Osteocyte (in vitro differentiated cells): ENCODE measurements at places on chromosomes 5 and 9. TPM values are rescaled to one million over a fixed set of nuclear protein-coding genes. Genes with fewer than 3 reads are reported as not detected.

DNA sequence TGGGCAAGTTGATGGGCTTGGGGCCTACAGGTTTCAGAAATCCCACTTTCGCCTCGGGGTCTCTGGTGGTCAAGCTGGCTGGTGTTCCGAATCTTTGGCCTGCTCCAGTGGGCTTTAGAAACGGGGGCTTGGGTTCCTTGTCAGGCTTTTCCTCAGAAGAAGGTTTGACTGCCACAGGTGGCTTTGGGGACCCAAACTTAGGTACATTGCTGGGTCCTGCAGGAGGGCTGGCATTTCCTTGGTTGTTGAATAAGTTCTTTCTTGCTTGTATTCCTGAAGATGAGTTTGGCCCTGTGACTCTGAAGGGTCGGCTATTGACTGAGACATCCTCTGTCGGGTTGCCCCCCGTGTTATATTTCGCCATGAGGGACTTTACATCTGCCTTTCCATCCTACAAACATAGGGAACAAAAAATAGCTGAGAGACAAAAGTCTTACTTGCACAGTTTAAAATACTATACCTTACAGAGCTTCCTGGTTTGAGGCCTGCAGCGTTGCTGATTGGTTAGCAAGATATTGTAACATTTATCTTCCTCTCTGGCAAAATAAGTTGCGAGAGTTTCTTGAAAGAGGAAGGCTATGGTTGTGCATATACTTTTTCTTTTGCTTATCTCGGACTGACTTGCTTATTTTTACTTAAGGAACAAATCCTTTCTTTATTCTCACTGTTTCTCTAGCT is 16.6 kb downstream of the FYB1 start:
- DNase-seq = no peak

DNA sequence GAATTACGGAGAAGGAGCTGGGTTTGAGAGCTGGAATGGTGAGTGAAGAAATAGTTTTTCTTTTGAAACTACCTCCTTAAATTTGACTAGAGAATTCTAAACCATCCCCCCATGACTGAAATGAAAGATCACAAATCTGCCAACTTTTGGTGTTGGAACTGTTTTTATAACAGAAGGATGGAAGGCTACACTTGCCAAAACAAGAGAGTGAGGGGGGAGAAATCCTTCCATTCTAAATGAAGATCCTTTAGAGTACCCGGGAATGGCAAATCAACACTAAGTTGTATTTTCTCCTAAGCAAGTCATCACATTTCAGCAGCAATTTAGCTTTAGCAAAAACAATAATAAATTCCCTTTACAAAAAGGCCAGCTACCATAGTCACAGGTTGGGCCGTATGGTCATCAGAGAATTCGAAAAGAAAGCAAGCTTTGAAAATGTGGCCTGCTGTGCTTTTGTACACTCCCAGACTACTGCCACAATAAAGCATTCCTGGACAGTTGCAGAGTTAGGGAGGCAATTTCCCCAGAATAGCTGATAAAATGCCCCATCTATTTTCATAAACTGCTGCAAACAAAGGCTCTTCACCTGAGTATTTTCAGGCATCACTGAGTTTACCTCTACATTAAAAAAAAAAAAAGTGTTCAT is 25.0 kb upstream of the FREM1 start:
- no peak for DNase-seq

GRCh38 chr5:56757077-56757476 is 58.3 kb upstream of the MAP3K1 start:
- DNase-seq = no peak

- DNase-seq = no peak
Measured at GRCh38 chr5:7894860-7895259, 25.9 kb downstream of the MTRR start.

GRCh38 chr5:113382731-113383130 is 52.1 kb downstream of the TSSK1B start:
- no peak for DNase-seq

- DNase-seq = no peak
Measured at GRCh38 chr5:21723500-21723899, 1129.6 kb downstream of the CDH12 start.

DNA sequence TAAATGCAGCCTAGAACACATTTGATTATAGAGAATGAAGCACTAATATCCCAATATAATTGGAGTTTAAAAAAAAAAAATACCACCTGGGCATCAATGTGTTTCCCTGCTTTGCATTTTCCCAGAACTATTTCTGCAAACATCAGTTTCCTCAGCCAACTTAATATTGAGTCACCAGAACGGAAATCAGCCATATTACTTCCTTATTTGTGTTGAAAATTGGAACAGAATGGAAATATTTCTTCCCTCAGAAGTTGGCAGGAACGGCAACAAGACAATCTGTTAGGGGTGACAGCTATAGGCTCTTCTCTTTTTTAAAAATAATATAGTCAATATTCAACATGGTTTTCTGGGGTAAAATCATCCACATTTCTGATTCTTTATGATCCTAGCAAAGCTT is 4.0 kb downstream of the MFAP3 start:
- no peak for DNase-seq

DNA sequence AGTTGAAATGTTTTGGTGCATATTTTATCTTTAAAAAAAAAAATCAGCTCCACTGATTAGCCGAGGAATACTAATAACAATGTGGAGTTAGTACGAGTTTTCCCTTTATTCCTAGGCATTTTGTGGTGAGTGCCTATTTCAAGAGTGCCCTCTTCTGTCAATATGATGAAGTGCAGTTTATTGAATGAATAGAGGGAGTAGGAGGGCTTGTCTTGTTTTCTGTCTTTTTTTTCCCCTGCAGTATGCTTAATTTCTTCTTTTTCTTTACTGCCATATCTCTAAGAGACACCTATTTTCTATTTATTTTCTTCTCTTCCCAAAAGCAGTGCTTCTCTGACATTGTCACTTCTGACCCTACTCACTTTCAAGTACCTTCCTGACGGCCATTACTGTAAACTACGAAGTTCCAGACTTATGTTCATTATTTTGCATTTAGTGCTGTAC is 169.6 kb upstream of the PITX1 start:
- DNase-seq = no peak

DNA sequence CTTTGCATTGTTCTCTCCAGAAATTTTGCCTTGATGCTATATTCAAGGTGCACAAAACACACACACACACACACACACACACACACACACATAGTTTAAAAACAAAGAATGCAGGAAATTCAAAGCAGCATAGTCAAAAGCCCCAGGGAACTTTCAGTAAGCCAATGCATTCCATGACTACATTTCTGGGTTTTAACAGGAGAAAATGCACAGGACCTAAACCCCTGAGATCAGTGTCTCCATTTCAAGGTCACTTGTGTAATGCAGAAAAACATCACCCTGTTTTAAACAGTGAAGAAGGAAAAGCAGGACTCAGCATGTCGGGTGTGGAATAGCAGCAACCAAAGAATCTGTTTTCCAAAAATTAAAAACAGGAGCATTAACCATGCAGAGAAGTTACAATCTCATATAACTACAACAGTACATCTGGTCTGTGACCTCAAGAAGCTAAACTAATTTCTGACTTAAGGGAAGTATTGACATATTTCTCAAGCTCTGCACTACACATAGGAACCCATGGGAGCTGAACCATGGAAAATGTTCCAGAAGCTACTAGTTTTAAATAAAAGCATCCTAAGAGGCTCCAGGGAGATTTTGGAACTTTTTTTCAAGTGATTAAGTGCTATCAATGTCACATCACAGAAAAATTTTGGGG is 296.7 kb downstream of the HINT1 start:
- DNase-seq = no peak

DNA sequence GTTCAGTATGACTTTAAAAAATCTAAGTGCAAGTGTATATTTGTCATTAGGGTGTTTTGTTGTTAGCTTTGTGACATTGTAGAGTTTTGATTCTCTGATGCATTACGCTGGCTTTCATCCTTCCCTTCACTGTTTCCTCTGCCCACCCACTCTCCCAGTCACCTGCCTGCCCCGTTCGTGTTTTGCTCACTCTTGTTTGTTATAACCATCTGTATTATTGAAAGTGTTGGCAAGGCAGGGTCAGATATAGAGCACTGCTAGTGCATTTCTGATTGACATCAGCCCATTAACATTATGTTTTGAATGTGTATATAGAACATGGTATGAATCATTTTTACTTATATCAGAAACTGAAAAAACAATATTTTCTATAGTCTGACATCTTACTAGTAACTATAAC is 27.3 kb downstream of the SCGB3A1 start:
- no peak for DNase-seq

DNA sequence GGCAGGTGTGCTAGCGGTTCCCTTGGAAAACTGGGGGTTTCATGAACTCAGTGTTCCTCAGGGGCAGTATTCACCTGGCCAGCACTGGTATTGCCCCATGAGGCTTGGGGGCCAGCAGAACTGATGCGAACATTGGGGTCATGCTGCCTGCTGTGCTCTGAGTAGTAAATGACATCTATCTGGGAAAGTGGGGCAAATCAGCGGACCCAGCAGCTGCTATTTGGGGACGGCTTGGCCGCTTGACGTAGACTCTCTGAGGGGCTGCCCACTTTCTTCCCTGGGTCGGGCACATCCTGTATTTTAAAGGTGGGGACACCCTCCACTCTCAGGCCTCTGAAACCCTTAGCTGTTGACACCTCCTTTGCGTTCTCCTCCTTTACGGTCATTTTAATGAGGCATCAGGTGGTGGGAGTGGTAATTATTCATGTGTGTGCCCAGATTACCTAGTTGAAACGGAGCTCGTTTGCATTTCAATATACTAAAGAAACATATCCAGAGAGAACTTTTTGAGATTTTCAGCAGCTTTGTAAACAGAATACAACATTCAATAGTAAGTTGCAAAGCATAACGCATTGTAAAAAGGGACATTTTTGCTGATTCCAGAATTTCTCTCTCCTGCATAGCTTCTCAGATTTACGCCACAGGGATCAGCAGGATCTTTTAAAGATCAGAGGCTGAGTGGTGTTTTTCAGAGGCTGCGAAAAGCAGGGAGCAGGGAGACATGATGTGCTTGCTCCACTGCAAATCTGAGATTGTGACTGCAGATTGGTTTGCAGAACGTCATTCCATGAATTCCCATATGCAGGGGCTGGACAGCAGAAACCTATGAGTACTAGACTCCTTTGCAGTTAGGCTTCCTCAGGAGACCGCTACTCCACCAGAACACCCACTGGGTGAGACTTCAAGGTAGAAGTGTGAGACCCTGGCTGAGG is 56.8 kb upstream of the ZFR start:
- DNase-seq = no peak

- DNase-seq = no peak
Measured at GRCh38 chr5:5419291-5420210, 2.9 kb upstream of the ICE1 start.

- no peak for DNase-seq
Measured at GRCh38 chr5:112799661-112800060, 61.4 kb upstream of the SRP19 start.

- DNase-seq = no peak
Measured at GRCh38 chr9:126586236-126586635, 27.5 kb upstream of the LMX1B start.

DNA sequence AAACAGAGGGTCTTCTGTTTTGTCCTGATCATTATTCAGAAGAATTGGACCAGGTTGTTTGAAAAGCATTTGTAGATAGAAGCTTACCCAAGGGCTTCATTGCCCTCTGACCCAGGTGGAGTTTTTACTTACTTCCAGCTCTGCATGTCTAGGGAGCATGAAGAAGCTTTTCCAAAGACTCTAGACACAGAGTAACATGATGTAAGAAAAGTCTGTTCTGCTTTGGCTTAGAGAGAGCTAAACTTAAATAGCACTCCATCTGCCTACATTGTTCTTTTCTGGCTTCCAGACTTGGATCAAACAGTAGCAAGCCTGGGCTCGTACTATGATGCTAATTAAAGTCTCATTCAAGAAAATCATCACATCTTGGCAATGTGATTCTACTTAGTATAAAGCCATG is 112.1 kb downstream of the SNCAIP start:
- DNase-seq = no peak

DNA sequence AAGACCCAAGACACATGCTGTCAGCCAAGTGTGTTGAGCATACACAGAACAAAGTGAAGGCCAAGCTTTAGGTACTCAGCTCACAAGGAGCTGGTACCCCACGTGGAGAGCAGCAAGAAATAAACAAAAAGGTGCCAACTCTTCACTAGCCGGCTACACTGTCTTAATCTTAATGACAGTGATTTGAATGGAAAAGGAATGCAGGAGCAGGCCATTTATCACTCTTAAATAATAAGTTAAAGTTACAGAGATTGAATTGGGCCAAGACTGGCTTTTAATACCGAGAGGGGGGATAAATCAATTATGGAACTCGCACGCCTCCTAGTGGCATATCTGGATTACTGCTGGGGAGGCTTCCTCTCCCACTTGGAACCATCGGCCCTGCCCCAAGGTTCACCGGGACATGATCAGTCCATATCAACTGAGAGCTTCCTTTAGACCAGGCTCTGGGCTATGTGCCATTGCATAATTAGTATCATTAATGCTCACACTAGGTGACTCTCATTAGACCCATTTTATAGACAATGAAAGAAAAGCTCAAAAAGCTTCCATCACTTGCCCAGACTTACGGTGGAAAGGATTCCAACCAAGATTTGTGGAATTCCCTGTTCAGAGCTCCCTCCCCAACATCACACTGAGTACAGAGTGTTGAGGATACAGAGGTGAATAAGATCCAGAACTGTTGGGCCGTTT is 94.0 kb downstream of the ACTL7B start:
- DNase-seq = no peak

- no peak for DNase-seq
Measured at GRCh38 chr5:62077823-62078550, 228.0 kb upstream of the KIF2A start.

GRCh38 chr9:126500600-126501382 is 112.9 kb upstream of the LMX1B start:
- DNase-seq = peak; percentile 95

DNA sequence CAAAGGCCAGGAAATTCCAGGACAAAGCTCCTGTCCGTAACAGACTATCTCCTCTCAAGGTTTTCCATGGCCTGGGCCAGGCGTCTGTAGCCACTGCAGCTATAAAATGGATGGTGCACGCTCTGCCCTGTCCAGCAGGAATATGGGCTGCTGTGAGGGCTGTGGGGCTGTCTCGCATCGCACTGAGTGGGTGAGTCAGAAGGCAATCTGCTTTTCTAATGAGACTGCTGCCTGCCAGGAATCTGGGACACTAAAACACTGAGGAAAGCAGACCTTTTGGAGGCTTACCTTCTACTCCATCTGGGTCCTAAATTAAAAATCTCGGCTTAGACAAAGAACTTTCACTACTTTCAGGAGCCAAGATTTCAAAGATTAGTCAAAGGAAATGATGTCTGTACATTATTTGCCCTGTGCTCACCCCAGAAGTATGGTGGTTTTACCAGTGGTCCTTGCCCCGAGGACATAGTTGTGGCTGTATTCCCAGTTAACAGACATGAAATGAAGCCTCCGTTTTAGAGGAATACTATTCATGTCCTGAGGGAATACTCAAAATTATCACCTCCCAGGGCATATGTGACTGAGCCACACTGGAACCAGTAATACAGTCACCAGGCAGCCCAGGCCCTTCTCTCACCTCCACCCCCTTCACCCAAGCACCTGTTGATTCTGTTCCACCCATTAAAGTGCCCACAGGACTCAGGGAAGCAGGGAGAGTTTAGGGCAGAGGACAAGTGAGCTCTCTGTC is 56.4 kb downstream of the PFDN1 start:
- no peak for DNase-seq

Gene FIBCD1
- 17.5 and 18.2 TPM in 2 replicates for total RNA-seq

Gene SPAAR
- 0.56 TPM in 1 of 2 replicates, not detected in the other for total RNA-seq

Gene ACTBL2
- not detected in 2 replicates for total RNA-seq
